ENCODE measurements at places on chromosomes 11 and 22. TPM values are rescaled to one million over a fixed set of nuclear protein-coding genes. Genes with fewer than 3 reads are reported as not detected.

- no peak overlapping the region for H3K4me3 ChIP-seq
- H3K27ac ChIP-seq, result no peak overlapping the region
- DNase-seq, result no peak
- H3K36me3 ChIP-seq, result peaks cover 4% of the 10 kb centered on the region
Measured at GRCh38 chr11:129972611-129973010, 30.0 kb downstream of the PRDM10 start.

DNA sequence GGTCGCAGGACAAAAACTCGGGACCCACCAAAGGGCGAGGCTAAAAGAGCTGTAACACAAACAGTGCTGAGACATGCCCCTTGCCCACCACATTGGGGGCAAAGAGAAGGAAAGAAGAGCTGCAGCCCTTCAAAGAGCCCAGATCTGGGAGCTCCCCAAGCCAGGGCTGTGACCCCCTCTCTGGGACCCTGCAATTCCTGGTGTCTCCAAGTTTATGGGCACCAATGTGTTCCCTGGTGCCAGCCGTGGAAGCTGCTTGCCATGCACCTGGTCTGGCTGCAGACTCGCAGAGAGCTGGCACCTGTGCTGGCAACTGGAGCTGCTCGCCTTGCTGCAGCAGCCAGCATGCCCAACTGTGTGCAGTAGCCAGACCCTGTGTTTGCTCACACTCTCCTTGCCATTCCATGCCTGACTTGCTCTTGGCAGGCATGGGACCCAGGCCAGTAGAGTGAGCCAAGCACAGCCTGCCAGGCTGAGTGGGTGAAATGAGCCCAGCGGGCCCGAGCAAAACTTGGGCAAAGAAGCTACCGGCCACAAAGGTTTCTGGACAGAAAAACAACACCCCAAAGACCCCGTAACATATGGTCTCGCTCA lies 16.0 kb downstream of the RRP8 start:
- H3K27ac ChIP-seq, result peak overlapping the region; percentile 59
- H3K4me1 ChIP-seq, result peaks cover 6% of the 10 kb centered on the region
- no peaks in the 10 kb centered on the region for H3K27me3 ChIP-seq
- H3K36me3 ChIP-seq, result peaks cover 10% of the 10 kb centered on the region
- DNase-seq, result no peak
- H3K4me3 ChIP-seq, result no peak overlapping the region

DNA sequence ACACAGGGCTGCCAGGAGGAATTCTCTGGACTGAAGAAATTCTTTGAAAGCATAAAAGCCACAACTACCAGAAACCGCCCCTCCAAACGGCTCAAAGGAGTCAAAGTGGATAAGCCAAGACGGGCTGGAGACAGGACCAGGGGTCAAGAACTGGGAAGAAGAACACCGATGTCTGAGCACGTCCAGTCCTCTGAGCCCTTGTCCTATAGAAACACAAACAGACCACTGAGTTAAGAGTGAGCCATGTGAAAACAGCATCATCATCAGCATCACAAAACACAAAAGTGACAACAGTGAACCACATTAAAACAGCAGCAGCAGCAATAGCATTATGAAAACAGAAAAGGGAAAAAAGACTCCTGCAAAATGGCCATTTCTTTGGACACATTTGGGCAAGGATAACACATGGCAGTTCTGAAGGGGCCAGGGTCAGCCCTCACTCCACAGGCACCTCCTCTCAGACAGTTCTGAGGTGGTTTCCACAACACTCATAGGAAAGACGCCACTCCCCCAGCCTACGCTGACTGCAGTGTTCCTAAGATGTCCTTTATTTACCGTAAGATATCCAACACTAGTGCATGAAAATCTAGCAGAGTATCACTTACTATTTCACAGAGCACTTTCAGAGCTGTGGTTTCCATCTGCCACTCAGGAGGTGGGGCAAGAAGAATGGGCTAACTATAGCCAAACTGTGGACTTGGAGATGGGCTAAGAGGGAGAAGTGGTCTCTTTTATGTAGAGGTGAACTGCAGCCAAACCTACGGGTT lies 28.6 kb upstream of the YPEL1 start:
- H3K36me3 ChIP-seq, result peaks cover 9% of the 10 kb centered on the region
- H3K27me3 ChIP-seq, result no peaks in the 10 kb centered on the region
- peak overlapping the region; percentile 72 for H3K27ac ChIP-seq

MIOX gene
- not detected for total RNA-seq

- no peak for DNase-seq
- no peaks in the 10 kb centered on the region for H3K36me3 ChIP-seq
- peaks cover 10% of the 10 kb centered on the region for H3K4me1 ChIP-seq
- peaks cover 27% of the 10 kb centered on the region for H3K27me3 ChIP-seq
Measured at GRCh38 chr11:125062218-125062930, 731 bp upstream of the SLC37A2 start.

GRCh38 chr11:95359341-95359663 lies 128.3 kb upstream of the SESN3 start:
- no peak overlapping the region for H3K27ac ChIP-seq
- DNase-seq, result no peak
- peaks cover 6% of the 10 kb centered on the region for H3K27me3 ChIP-seq
- H3K36me3 ChIP-seq, result peaks cover 3% of the 10 kb centered on the region
- H3K4me3 ChIP-seq, result no peak overlapping the region

DNA sequence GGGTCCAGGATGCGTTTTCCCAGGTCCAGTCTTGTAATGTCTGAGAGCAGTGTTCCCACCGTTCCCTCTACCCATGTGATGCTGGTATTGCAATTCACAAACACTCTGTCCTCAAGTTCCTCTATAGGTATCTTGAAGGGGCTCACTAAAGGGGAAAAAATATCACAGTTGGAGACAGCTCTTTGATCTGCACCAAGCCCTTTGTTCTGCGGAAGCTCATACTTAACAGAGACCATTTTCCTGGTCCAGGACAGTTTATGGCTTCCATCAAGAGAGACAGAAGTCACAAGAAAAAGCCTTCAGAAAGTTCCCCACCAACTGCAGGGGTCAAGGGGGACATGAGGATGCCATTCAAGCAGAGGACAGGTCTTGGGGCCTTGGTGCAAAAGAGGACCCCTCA lies 2.1 kb downstream of the CD3D start:
- DNase-seq, result no peak
- peak overlapping the region; percentile 100 for H3K27ac ChIP-seq
- no peaks in the 10 kb centered on the region for H3K27me3 ChIP-seq
- peaks cover 67% of the 10 kb centered on the region for H3K4me1 ChIP-seq
- H3K4me3 ChIP-seq, result peak overlapping the region; percentile 99

GRCh38 chr11:115360186-115360824 lies 143.9 kb downstream of the CADM1 start:
- peaks cover 1% of the 10 kb centered on the region for H3K27me3 ChIP-seq
- no peak overlapping the region for H3K4me3 ChIP-seq
- no peaks in the 10 kb centered on the region for H3K4me1 ChIP-seq
- H3K36me3 ChIP-seq, result no peaks in the 10 kb centered on the region

GRCh38 chr11:18019650-18020049 lies 6.8 kb upstream of the SERGEF start:
- H3K4me1 ChIP-seq, result peaks cover 3% of the 10 kb centered on the region
- no peak overlapping the region for H3K27ac ChIP-seq
- no peak for DNase-seq

GRCh38 chr11:12460466-12460865 lies 83.1 kb downstream of the PARVA start:
- no peaks in the 10 kb centered on the region for H3K4me1 ChIP-seq
- peaks cover 20% of the 10 kb centered on the region for H3K27me3 ChIP-seq
- no peak for DNase-seq
- no peak overlapping the region for H3K27ac ChIP-seq

DNA sequence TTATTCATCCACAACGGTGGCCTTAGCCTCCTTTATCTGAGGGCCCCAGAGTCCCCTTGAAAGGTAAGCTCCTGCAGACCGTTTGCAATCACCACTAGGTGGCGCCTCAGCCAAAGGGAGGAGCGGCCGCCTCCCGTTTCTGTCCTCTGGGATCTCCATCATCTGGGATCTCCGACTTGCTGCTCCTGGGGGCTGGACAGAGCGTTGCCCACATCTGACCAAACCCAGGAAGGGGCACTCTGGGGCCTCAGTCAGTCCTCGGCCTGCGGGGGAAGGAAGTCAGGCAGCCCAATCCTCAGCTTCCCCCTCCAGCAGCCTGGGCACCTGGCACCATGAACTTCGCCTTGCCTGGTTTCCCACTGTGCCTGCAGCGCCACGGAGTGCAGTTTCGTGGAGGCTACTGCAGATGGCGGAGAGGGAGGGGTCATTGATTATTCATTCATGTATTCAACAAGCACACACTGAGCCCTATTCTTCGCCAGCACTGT lies 23.5 kb downstream of the TP53I11 start:
- H3K4me1 ChIP-seq, result peaks cover 8% of the 10 kb centered on the region
- DNase-seq, result peak; percentile 50
- H3K4me3 ChIP-seq, result no peak overlapping the region
- H3K36me3 ChIP-seq, result peaks cover 9% of the 10 kb centered on the region
- no peak overlapping the region for H3K27ac ChIP-seq

- no peaks in the 10 kb centered on the region for H3K4me1 ChIP-seq
- no peak overlapping the region for H3K27ac ChIP-seq
- peaks cover 9% of the 10 kb centered on the region for H3K36me3 ChIP-seq
- peaks cover 14% of the 10 kb centered on the region for H3K27me3 ChIP-seq
- no peak overlapping the region for H3K4me3 ChIP-seq
- no peak for DNase-seq
Measured at GRCh38 chr11:121106812-121107211, 5.8 kb downstream of the TECTA start.

GRCh38 chr11:2847561-2847960 lies 38.0 kb downstream of the CDKN1C start:
- H3K27ac ChIP-seq, result no peak overlapping the region
- H3K4me1 ChIP-seq, result no peaks in the 10 kb centered on the region
- H3K4me3 ChIP-seq, result no peak overlapping the region

Measured in T-helper 17 cell (primary cell).